ENCODE measurements at places on chromosomes 2 and 18.

- no peak for DNase-seq
Measured at GRCh38 chr18:74171910-74172606, 23.7 kb downstream of the TIMM21 start.

DNA sequence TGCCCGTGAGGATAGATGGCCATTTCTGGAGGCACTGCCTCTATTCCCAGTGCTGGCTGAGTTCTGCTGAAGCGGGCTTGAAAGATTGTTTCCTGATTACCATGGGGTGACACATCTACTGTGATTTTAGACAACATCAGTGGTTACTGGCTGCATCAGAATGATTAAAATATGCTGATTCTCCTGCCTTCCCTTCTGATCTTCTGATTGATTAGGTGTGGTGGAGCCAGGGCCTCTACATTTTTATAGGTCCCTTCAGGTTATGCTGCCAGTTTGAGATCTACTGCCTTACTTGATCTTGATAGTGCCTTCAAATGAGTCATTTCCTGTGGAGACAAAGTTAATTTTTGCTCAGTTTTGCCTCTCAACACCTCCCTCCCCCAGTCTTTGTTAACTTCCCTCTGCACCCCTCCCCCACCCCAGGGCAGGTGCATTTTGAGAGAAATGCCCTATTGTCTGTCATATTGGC lies 31.6 kb upstream of the SNORC start:
- DNase-seq = no peak

DNA sequence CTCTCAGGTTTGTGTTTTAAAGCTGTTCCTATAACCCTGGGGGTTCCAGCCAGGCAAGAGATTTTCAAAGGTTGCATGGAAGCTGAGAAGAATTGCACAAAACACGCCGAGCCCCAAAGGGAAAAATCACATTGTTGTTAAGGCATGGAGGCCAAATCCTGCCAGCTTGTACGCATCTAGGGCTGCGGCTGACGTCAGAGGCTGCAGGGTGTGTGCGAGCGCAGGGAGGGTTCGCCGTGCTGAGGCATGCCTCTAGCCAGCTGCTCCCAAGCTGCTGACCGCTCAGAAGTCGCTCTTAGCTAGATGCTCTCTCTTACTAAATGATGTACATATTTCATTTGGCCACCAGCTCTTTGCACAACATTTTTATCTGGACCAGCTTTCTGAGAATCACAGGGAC lies 191.8 kb downstream of the LPIN1 start:
- no peak for DNase-seq

- peak; percentile 38 for DNase-seq
Measured at GRCh38 chr2:228681426-228681825, 499.9 kb upstream of the SPHKAP start.

DNA sequence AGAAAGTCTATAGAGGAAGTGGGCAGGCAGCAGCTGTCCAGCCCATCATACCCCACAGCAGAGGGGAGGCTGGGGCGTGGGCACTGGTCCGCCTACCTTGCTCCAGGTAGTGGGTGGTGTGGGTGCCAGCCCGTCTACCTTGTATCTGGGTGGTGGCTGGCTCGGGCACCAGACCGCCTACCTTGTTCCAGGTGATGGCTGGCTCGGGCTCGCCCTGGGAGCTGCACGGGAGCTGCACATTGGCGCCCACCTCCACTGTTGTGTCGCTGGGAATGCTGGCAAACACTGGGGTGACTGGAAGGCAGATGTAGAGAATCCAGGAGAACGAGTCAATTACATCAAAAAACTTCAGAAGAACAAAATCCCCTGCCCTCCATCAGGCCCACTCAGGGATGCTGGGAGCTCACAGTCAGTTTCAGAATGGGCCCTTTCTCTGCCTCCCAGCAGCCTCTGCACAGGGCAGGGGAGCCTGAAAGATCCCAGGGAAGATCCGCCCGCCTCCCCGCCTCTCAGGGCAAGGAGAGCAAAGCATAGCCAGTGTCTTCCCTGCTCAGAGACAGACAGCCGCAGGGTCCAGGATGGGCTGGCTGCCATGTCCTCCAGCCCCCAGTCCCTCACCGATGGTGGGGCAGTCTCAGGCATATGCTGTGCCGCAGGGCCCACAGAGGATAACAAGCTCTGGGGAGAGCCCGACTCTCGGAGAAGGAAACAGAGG lies 82.3 kb downstream of the PXDN start:
- no peak for DNase-seq

DNA sequence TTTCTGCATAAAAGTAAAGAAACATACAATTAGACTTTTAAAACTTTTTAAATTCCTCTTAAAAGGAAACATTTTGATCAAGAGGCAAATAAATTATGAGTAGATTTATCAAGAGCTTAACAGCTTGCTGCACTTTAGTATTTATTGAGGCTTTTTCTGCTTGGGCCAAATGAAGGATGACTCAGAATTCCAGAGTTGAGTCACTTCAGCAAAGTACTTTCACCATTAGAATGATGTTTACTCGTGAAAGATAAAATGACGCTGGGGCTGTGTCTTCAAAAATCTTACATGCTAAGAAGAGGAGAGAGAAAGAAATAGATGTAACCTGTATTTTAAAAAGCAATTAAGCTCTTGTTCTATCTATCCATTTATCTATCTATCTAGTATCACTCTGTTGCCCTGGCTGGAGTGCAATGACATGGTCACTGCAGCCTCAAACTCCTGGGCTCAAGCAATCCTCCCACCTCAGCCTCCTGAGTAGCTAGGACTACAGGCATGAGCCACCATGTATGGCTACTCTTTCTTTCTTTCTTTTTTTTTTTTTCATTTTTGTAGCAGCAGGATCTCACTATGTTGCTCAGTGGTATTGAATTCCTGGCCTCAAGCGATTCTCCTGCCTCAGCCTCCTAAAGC lies 75.3 kb upstream of the RIOK3 start:
- DNase-seq = no peak

DNA sequence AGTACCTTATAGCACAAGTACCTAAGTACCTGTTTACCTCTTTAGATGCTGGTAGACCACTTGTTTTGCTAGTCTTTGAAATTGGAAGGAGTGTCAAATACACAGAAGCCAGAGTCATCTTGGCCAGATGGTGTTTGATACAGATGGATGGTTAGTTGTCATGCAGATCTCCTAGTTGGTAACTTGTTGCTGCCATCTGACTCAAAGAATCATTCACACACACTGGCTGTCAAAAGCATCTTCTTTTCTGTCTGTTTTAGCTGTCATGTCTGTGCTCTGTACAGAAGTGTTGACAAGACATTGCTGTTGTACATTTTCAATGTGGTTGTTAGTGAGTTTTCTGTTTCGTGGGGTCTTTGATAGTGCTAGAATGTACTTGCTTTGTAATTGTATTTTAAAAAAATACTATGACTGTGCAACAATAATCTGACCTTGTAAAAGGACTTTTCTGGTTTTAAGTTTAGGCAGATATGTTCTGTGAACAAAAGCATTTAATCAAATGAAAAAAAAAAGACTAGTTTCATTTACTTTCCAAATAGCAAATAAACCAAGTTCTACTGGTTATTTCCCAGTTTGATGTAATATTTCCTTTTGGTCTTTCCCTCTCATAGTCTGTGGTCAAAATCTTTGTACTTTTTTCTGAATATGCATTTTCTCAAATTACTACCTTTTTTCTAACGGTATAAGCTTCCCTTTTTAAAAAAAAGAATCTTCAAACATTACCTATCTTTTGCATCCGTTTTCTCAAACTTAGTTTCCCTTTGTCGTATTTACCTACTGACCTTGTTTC lies 39.9 kb downstream of the TANK start:
- DNase-seq = no peak

- DNase-seq = no peak
Measured at GRCh38 chr2:21234001-21234400, 110.2 kb downstream of the TDRD15 start.

DNA sequence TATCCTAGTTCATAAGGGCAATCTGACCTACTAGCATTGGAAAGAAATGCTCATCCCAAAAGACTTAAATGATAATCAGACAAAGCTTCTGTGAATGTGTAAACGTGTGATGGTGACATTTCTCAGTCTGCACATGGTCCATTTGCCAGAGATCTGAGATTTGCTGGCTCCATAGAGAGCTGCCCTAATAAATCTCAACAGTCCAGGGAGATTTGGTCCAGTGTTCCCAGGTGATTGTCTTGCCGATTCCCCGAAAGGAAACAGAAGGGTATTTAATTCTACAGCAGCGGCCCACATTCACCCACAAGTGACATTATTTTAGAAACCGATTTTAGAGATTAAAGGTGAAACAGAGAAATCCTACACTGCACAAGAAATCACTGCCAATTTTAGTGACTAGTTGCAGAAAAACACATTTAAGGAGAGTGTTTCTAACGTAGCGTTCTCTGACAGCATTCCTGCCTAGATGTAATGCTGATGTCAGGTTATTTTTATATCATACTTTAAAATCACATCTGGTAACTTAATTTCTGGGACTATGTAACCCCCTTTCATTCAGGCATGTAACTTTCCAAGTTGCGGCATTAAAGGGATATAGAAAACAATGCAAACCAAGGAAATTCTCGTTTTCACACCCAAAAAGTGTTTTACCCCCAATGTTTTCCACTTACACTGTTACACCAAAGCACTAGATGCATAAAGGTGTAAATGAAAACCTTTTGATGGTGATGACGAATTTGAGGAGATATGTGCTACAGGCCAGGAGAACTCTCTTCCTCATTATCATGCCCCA lies 231.9 kb upstream of the FN1 start:
- DNase-seq = no peak

GRCh38 chr2:118449401-118449800 lies 361.1 kb downstream of the INSIG2 start:
- no peak for DNase-seq

- DNase-seq = no peak
Measured at GRCh38 chr2:20642055-20642971, 8.6 kb downstream of the HS1BP3 start.

GRCh38 chr2:16123856-16124780 lies 183.8 kb downstream of the MYCN start:
- no peak for DNase-seq

Data from renal pelvis (tissue), 12 donors.